ENCODE measurements at places on chromosomes 4 and X. TPM values are rescaled to one million over a fixed set of nuclear protein-coding genes. Genes with fewer than 3 reads are reported as not detected.

- DNase-seq: no peak
These were observed 69.8 kb downstream of the GPR101 start for GRCh38 chrX:136963973-136964372.

- DNase-seq: no peak
These were observed 120.8 kb upstream of the HS3ST1 start for GRCh38 chr4:11549525-11549924.

GRCh38 chrX:149877636-149878035 lies 3.3 kb upstream of the MAGEA8 start:
- DNase-seq: no peak

- peak; percentile 46 for DNase-seq
These were observed 1.3 kb downstream of the DLG3 start for GRCh38 chrX:70445951-70446350.

GRCh38 chr4:77154761-77155499 lies 2.1 kb upstream of the CCNG2 start:
- peak; percentile 54 for DNase-seq

- peak; percentile 85 for DNase-seq
These were observed at the start of gene ANK2 for GRCh38 chr4:113049421-113050370. TSS of gene ANK2 (plus strand) at chr4:113049653. CDS start at chr4:113049729, 76 bp downstream.

DNA sequence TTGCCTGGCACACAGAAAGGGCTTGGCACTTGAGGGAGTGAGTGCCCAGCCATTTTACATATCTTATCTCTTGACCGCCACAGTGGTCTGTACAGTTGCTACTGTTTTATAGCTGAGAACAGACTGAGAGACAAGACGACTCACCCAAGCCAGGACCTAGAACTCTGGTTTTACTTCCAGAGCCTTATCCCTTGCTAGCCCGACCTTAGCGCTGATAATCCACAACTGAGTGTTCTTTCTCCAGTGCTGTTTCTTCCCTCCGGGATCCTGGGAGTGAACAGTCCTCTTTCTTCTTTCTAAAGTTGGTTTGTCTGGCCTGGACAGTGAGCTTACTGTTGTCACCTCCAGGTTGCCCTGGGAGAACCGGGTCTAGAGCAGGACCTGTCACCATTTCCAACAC lies 52.5 kb upstream of the TADA2B start:
- no peak for DNase-seq

The HPGD gene
- total RNA-seq: not detected

The DDX53 gene
- total RNA-seq: not detected
